Stimulated activated naive CD4-positive, alpha-beta T cell (primary cell): ENCODE measurements at places on chromosomes 12 and 14.

DNA sequence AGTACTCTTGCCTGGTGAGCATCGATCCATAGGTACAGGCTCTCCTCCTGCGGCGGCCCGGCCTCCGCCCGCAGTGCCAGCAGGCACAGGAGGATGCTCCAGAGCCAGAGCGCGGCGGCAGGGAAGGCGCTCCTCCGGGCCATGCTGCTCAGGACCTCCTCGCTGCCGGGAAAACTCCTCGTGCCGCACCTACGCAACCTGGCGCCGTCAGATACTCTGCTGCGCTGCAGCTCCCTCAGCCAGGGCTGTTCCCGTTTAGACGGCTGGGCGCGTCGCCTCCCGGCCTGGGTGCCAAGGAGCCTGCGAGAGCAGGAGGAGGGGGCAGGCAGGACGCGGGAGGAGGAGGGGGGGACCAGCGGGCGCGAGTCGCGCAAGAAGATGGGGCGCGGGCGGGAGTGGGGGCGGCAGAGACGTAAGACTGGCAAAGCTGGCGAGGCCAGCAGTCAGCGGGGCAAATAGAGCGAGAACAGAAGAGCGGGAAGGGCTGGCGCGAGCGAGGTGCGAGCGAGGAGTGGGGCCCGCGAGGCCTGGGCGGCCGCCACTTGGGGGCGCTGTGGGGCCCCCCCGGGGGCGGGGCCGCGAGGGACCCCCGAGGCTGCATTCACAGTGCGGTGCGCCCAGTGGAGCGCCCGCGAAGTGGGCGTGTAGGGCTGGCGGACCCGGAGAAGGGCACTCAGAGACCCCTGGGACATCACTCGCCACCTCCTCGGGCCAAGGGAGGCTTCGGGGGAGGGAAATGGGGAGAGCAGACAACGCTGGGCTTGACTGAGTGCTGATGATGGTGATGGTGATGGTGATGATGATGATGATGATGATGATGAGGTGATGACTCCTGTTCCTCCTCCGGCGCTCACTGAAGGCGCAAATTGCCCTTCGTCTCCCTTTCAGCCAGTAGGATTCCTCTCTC, at the start of gene WIF1:
Gene WIF1 (minus strand): TSS at position 257 of the 907 bp plus-strand sequence. CDS start 114 bp downstream, at position 143.
- no peak for DNase-seq

GRCh38 chr14:41549821-41550607, 56.7 kb upstream of the LRFN5 start:
- DNase-seq: no peak

DNA sequence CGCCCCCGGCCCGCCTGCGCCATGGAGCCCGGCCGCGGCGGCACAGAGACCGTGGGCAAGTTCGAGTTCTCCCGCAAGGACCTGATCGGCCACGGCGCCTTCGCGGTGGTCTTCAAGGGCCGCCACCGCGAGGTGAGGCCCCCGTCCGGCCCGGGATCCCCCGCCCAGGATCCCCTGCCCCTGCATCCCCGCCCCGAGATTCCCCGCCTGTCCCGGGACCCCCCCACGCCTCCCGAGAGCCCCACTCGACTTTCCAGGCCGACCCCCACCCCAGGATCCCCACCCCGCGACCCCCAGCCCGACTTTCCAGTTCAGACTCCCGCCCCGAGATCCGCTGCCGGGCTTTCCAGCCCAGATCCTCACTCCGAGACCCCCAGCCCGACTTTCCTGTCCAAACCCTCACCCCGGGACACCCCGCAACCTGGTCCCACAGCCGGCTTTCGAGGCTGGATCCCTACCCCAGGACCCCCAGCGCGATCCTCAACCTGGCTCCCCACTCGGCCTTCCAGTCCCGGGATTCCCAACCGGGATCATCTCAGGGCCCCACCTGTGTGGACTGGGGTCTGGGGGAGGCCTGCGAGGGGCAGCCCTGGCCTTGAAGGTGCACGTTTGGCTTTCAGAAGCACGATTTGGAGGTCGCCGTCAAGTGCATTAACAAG, 688 bp downstream of the ULK1 start:
- DNase-seq: no peak

- peak; percentile 30 for DNase-seq
These were observed 117.7 kb downstream of the PRKCH start for GRCh38 chr14:61438860-61439765.

DNA sequence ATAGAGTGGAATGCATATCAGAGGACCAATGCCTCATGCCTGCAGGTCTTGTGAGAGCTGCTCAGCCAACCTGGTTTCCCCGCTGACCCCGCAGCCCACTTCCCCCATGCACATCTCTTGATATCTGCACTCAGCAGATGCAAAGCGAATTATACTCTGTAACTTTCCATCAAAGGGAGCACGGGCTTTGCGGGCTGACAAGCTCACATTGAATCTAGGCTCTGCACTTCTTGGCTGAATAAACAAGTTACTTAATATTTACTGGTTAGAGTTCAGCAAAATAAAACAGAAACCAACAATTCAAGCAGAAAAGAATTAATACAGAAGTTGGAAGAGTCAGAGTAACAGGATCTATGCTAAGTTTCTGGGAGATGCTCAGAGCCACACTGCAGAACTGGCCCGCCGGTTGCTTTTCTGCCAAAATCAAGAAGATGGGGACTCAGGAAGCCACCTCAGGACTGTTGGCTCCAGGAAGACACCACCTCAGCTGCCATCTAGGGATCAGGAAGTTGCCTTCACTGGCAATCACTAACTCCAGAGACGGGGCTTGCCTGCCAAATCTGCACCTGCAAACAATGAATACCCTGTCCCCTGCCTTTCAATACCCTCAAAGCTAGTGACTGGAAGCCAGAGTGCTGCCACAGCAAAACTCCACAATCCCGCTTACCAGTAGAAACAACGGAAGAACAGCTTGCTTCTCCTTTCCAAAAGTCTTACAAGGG, 46.5 kb downstream of the NR1H4 start:
- no peak for DNase-seq

GRCh38 chr12:4148418-4149056, 125.0 kb upstream of the CCND2 start:
- DNase-seq: no peak

DNA sequence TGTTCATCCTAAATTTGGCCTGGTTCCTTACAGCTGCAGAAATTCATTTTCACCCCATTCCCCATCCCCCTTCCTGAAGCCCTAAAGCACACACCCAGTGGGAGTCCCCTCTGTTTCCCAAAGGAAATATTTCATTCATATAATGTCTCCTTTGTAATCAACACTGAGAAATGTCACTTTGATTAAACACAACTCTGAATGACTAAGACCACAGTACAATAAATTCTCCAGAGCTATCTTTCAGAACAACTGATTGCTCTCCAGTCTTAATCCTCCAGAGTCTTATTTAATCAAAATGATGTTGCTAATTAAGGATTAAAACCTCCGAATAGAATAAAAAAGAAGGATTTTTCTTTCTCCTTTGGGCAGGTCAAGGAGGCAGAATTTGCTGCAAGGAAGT, 6.4 kb downstream of the SLC15A5 start:
- DNase-seq: no peak

DNA sequence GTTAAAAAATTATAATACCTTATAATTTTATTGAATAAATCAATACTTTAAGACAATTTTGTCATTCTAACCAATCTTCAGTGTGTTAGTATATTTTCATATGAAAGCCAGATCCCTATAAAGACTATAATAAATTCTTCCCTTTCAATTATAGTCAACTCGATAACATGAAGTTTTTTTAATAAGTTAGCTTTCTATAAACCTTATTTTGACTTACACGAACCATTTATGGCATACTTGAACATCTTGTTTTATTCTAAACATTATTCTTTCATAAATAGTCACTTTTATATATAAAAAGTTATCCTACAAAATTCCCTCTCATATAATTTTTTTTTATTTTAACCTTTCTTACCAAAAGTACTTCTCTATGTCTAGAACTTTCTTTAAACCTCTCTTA, 1002.3 kb downstream of the TMEM121 start:
- no peak for DNase-seq

DNA sequence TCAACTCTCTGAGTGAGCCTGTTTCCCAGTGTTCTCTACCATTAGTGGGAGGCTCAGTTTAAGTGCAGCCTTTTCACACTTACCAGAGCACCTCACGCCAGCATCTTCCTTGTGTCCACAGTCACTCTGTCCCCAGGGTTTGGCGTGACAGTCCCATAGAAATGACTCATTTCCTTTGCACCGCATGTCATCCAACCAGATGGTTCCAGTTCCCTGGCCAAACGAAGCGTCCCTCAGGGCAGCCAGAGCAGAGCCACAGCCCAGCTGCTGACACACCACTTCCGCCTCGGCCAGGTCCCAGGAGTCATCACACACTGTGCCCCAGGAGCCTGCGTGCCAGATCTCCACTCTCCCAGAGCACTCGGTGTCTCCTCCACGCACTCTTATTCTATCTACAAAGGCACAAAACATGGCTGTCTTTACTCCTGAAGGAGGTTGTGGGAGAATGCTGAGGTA, 65.4 kb downstream of the ACSM4 start:
- DNase-seq: no peak

- DNase-seq: no peak
These were observed at the start of gene ACIN1 for GRCh38 chr14:23094666-23095195. Gene ACIN1 (minus strand): TSS chr14:23095136. CDS start chr14:23095112, 24 bp downstream.

DNA sequence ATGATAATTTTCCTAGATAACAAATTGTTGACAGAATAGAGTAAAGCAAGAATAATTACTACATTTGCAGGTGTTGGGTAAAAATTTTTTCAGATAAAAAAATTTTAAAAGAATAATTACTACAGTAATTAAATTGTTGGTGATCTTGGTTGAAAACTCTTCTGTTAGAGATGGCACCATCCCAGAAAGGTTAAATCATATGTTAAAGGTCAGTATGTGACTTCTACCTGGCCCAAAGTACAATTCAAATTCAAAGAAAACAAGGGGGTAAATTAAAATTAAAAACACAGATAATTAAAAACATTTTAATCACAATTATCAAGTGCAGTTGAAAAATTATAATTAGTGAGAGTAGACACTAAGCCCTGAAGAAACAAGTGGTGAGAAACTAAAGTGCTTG, 18.1 kb upstream of the PIK3C2G start:
- DNase-seq: no peak

DNA sequence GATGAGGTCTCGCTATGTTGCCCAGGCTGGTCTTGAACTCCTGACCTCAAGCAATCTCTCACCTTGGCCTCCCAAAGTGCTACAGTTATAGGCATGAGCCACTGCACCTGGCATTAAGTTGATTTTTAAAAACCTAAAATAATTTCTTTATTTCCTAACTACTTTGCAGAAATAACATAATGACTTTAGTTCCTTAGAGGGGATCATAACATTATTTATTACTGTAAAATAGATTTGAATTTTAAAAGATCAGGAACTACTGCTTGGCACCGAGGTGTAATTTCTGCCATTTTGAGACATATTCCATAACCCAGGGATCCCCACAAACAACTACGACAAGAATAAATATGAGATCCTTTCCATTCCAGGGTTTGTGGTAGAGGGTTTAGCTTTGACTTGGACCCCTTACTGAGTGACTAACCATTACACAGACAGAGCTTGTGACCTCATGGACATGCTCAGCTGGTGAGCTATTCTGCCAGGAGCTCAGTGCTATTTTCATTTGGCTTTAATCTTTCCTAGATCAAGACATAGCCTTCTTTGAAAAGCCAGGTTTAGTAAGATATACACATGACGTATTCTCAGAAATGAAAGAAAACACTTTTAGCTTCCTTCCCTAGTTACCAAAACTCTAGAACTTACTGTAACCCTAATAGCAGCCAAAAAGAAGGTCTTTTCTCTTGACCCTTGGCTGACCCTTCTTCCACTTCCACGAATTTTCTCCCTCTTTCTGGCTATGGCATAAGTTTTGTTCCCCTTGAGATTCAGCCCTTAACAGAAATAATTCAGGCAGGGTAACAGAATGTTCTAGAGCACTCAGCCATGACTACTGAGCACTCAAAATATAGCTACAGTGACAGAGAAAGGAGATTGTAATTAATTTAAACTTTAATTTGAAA, 75.1 kb upstream of the NUDT4 start:
- DNase-seq: no peak

GRCh38 chr12:65613692-65614091, 210.6 kb upstream of the HMGA2 start:
- DNase-seq: no peak

- no peak for DNase-seq
These were observed 132.4 kb downstream of the KCNA5 start for GRCh38 chr12:5176036-5176435.

DNA sequence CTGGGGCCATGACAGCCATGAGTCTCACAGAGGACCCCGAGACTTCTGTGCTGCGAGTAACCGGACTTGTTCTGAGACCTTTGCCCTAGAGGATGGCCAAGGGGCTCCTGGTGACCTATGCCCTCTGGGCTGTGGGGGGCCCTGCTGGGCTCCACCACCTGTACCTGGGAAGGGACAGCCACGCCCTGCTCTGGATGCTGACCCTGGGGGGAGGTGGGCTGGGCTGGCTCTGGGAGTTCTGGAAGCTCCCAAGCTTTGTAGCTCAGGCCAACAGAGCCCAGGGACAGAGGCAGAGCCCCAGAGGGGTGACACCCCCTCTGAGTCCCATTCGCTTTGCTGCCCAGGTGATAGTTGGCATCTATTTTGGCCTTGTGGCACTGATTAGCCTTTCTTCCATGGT, 2.1 kb downstream of the DNAJC22 start:
- DNase-seq: no peak

GRCh38 chr14:54489731-54490444, 1.1 kb upstream of the GMFB start:
- DNase-seq: no peak

GRCh38 chr12:62519043-62519442, 52.4 kb downstream of the MON2 start:
- DNase-seq: no peak

DNA sequence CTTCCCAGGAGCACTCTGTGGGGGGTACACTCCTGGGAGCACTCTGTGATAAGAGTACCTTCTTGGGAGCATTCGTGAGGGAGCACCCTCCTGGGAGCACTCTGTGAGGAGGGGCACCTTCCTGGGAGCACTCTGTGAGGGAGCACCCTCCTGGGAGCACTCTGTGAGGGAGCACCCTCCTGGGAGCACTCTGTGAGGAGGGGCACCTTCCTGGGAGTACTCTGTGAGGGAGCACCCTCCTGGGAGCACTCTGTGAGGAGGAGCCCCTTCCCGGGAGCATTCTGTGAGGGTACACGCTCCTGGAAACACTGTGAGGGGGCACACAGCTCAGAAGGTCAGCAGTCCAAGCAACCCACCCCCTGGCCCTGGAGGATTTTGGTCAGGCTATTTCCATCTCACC, 22.6 kb downstream of the LRCOL1 start:
- DNase-seq: no peak

DNA sequence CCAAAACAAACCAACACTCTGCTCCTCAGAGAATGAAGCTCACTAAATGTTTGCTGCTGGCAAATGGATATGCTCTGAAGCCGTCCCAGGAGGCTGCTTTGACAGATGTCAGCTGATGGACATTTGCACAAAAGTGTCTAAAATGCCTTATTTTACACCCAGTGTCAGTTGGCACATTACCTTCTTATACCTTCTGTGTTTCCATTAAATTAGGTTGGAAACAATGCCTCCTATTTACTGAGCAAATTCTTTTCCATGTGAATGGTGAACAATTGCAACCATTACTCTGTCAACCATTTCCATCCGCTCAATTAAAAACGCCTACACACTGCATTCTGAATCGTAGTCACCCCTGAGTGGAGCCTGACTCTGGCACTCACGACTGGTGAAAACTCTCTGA, 1679.9 kb upstream of the FLRT2 start:
- DNase-seq: no peak
